HFFc6 (cell line): ENCODE measurements at places on chromosomes 5 and 9. TPM values are rescaled to one million over a fixed set of nuclear protein-coding genes. Genes with fewer than 3 reads are reported as not detected.

The TMEFF1 gene
- 1.7 to 2.6 TPM (median 1.8 TPM) in 3 replicates for total RNA-seq

The PDLIM4 gene
- total RNA-seq, result 1.6 to 26.4 TPM (median 4.8 TPM) in 3 replicates

DNA sequence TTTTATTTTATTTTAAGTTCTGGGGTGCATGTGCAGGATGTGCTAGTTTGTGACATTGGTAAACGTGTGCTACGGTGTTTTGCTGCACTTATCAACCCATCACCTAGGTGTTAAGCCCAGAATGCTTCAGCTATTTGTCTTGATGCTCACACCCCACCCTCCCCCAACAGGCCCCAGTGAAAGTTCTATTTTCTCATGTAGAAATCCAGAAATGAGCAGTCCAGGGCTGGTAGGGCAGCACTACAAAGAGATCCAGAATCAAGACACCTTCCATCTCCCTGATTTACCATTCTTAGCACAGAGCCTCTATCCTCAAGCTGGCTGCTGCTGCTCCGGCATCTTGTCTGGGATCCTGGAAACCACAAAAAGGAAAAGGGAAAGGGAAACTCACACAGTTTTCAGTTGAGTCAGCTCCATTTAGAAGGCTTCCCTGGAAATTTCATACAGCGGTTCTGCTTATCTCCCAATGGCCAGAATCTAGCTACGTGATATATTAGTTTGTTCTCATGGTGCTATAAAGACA lies 85.4 kb upstream of the SMARCA2 start:
- no peak for DNase-seq

GRCh38 chr5:57592236-57592635 lies 109.6 kb upstream of the ACTBL2 start:
- no peak for DNase-seq
